ENCODE measurements at places on chromosomes 3 and 15.

- DNase-seq = no peak
These were observed 722 bp downstream of the MYZAP start for GRCh38 chr15:57592426-57592825.

DNA sequence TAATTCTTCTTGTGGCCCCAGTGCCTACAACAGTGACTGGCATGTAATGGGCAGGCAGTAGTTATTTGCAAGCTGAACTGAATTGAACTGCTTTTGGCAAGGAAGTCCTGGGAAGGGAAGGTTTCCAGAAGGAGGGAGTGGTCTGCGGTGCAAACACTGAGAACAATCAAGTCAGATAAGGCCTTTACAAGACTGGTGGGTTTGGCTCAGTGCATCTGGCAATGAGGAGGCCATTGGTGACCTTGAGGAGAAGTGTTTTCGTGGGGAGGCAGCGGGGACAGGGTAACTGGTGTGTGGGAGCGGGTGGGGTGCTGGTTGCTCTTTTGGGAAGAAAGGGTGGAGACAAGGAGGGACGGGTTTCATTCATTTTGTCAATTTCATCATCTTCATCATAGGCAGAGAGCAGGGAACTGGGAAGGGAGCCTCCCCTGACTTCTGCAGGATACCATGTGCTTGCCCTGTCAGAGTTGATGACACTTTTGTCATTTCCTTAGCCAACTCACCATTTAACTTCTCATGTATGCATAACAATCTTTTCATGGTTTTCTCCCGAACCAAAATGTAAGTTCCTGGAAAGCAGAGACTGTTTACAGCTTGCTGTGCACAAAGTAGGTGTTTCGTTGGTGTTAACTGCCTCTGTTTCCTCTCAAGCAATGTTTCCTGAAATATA is 8.4 kb upstream of the EHD4 start:
- DNase-seq = no peak

DNA sequence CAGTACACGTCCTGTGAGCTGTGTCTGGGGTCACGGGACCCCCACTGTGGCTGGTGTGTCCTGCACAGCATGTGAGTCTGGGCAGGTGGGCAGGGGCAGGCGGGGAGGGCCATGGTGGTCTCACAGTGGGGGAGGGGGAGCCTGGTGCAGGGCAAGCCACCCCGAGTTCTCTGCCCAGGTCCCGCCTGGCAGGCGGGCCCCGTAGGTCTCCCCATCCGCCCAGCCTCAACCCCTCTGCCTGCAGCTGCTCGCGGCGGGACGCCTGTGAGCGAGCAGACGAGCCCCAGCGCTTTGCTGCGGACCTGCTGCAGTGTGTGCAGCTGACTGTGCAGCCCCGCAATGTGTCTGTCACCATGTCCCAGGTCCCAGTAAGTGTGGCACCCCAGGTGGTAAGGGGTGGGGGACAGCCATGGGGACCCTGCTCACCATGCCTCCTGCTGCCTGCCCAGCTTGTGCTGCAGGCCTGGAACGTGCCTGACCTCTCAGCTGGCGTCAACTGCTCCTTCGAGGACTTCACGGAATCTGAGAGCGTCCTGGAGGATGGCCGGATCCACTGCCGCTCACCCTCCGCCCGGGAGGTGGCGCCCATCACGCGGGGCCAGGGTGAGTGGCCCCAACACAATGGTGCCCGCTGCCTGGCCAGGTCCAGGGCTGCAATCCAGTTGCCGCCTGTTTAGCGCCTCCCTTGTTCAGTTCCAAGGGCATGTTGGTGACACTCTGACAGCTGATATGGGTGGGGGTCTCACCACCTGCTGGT is 21.9 kb downstream of the PLXNA1 start:
- DNase-seq = no peak

- DNase-seq = no peak
These were observed 28.5 kb downstream of the NR2F2 start for GRCh38 chr15:96358821-96359615.

- no peak for DNase-seq
These were observed 156.0 kb upstream of the MCTP2 start for GRCh38 chr15:94075349-94075748.

Measured in stimulated activated CD8-positive, alpha-beta memory T cell treated with anti-CD3 and anti-CD28 coated beads, Interleukin-4, amount 100 ng/mL, for 4 hours (primary cell).